Activated CD4-positive, alpha-beta T cell treated with anti-CD3 and anti-CD28 coated beads, Interleukin-2, amount 10 ng/mL, durations not matched to agents 7 days and 5 days (primary cell): ENCODE measurements at places on chromosomes 1 and 21.
A peak's percentile ranks its signal among the peaks of the same experiment; 100 is the strongest.

DNA sequence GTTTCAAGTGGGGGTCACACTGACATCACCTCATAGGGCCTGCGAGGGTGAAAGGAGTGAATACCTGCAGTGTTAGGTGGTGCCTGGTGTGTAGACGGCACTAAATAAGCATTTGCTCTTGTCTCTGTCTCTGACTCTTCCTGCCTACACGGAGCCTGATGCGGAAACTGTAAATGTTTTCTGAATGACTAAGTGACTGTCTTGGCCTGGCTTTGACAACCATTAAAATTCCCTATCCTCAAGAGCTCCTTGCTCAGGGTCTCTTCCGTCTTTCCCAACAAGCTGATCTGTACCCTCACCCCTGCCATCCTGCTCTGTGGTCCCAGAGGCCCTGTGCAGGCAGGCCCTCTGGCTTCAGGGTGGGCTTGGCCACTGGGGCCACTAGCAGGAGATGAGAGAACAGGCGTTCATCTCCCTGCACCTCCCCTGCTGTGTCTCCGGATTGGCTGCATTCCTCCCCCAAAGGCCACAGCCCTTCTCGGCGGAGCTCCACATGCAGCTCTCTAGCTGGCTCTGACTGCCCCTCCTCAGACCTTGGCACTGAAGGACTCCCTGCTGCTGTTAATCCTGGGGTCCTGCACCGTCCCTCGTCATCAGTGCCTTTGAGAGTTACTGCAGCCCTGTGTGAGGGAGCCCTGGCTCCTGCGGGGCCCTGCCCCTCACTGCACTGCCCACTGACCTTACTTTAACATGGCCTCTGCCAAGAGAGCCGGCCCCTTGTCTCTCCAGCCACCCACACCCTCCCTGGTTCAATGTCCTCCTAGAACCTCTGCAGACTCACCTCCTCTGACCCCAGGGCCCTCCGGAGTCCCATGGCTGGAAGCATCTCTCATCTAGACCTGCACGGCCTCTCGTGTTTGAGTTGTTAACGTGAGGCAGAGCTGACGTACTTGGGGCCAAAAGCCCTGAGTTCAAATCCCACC lies 211.1 kb downstream of the MATN1 start:
- DNase-seq, result no peak

GRCh38 chr1:3060601-3061551 lies 8.1 kb upstream of the PRDM16 start:
- no peak for DNase-seq

DNA sequence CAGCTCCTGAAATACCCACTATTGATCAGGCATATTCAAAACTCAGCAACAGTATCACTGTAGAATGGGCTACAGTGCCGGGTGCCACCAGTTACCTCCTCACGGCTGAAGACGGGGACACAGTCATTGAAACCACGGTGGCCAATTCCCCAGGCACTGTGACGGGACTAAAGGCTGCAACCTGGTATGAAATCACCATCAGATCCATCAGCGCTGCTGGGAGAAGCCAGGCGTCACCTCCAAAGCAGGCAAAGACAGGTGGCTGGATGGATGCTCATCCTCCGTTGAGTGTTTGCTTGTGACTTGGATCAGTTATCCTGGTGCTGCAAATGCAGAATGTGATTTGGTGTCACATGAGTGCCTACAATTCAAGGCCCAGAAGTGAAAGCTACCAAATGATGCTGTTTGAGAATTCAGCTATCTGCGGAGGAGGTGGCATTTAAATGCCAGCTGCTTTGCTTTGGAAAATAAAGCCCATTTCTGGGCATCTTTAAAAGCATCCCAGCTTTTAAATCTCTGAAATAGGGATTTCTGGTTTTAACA lies 5.1 kb downstream of the FNDC7 start:
- no peak for DNase-seq

DNA sequence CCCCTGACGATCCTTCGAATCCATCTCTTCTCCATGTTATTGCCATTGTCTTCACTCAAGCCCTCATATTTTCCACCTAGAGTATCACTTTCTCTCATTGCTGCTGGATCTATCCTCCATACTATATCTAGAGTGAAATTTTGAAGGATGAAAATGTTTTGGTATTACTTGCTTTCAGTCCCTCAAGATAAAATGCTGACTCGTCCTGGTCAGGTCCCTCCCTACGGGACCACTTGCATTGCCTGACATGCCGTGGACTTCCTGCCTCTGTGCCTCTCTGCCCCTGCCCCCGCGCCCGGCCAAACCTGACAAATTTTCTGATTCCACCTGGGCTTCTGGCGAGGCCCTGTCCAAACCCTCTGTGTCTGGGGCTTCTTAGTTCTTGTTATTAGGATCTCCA lies 23.6 kb downstream of the SPATA46 start:
- DNase-seq, result no peak

DNA sequence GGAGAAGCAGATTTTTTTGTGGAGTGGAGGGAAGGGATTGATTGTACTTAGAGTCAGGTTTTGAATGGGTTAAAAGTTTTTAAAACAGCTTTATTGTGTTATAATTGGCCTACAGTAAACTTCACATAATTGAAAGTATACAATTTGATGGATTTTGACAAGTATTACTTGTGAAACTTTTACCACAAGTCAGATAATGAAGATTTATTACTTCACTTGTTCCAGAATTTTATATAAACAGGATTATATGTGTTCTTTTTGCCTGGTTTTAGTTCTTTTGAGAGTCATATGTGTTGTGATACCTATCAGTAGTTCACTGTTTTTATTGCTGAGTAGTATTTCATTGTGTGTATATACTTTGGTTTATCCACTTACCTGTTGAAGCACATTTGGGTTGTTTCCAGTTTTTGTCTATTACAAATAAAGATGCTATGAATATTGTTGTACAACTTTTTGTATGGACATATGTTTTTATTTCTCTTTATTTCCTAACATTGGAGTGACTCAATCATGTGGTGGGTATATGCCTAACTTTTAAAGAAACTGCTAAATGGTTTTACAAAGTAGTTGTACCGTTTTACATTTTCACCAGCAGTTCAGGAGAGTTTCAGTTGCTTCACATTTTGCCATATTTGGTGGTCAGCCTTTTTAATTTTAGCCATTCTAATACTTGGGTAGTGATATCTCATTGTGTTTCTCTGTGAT lies 71.0 kb downstream of the DYRK1A start:
- no peak for DNase-seq

DNA sequence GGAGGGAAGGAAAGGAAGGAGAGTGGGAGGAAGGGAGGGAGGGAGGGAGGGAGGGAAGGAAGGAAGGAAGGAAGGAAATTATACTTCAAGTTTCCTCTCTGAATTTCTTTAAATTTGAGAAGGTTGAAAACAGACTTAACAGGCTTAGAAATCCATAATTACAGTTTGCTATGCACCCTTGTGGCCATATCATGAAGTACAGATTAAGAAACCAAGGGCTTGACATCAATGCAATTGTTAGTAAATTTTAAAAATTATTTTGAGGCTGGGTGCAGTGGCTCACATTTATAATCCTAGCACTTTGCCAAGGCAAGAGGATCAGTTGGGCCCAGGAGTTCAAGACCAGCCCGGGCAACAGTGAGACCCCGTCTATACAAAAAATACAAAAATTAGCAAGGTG lies 14.4 kb downstream of the ANP32E start:
- DNase-seq, result peak; percentile 20

GRCh38 chr1:218948446-218948845 lies 225.2 kb upstream of the LYPLAL1 start:
- no peak for DNase-seq

DNA sequence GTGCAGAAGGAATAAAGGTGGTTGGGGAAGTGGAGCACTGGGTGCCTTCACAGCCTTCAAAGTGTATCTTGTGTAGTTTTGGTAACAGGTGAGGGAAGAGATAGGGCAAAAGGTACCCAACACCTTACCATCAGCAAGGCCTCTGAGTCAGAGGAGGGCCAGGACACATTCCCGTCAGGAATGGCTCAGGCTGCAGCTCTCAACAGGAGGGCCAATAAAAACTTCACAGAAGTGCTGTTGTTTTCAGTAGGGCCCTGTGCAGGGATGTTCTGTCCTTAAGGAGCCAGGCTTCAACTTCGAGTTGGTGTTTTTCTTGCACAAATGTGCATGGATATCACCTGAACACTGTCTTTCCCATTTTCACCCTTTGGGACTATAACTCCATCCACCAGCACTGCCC lies 333.4 kb downstream of the ASTN1 start:
- no peak for DNase-seq

DNA sequence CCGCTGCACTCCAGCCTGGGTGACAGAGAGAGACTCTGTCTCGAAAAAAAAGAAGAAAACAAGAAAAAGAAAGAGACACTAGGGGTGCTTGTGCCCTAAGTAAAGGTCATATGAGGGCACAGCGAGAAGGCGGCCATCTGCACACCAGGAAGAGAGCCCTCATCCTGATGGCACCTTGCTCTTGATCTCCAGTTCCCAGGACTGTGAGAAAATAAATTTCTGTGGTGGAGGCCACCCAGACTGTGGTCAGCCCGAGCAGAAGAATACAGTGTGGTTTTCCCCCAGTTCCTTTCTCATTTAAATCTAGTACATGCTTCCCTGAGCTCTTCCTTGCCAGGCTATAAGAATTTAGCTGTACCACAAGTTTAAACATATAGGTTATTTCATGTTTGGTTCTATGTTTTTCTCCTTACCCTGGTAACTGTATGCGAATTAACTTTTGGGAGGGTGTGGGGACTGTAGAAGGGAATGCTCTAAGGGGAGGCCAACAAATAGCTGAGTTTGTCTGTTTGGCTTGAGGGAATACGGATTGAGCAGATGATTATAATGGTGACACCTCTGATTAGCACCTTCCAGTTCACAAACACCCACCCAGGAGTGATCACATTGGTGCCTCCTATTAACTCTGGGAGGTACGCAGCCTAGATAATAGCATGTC lies 119.6 kb upstream of the ERRFI1 start:
- no peak for DNase-seq

DNA sequence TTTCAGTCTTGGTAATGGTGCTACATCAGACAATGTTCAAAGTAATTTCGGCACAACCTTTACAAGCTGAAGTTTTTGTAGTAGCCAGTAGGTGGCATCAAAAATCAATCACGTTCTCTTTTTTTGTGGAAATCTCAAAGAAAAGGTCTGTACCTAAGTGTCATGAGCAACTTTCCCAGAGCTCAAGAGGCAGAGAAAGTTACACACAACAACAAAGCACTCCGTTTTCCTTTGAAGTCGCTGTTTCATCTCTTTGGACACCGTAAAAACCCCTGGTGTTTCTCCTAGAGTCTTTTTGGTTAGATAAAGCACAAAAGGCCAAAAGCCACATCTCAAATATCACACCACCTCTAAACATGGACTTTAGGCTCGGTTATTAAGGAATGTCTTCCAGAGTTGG lies 131.6 kb downstream of the LHX8 start:
- DNase-seq, result no peak

GRCh38 chr1:117793413-117793812 lies 136.0 kb downstream of the GDAP2 start:
- no peak for DNase-seq

- DNase-seq, result no peak
These were observed 4.5 kb downstream of the AJAP1 start for GRCh38 chr1:4658643-4659628.

- no peak for DNase-seq
These were observed 31.7 kb downstream of the GPATCH2 start for GRCh38 chr1:217599154-217599553.

- no peak for DNase-seq
These were observed 37.6 kb downstream of the FCRL2 start for GRCh38 chr1:157739229-157739901.

DNA sequence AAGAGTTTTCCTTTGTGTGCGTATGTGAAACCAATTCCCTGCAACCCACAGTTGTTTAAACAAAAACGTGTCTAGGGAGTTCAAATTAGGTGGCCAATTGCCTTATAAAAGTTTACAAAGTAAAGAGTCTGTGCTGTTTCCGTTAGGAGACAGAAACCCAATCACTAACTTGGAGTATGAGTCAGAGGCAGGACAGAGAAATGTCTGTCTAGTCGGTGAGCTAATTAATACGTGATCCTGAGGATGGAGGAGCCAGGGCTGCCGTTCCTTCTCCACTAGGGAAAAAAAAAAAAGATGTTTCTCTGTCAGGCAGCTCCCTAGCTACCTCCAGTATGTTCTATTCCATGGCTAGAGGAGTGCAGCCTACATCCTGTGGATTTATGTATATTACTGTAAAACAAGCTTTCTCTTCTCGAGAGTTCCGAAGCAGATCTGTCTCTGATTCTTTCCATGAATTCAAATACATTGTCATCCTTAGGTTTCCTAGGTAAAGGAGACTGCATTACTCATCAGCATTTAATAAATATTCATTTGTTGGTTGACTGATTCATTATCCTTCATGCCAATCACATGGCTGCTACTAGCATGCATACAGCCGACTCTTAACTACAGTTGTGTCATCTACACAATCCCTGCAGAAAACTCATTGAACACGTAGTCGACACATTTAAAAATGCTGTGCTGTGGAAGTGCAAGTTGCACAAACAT lies 430.6 kb downstream of the KIF26B start:
- DNase-seq, result no peak

GRCh38 chr1:1191734-1192133 lies 14.7 kb downstream of the TNFRSF18 start:
- DNase-seq, result no peak

- peak; percentile 59 for DNase-seq
These were observed 36.8 kb upstream of the RPF1 start for GRCh38 chr1:84442256-84442655.

DNA sequence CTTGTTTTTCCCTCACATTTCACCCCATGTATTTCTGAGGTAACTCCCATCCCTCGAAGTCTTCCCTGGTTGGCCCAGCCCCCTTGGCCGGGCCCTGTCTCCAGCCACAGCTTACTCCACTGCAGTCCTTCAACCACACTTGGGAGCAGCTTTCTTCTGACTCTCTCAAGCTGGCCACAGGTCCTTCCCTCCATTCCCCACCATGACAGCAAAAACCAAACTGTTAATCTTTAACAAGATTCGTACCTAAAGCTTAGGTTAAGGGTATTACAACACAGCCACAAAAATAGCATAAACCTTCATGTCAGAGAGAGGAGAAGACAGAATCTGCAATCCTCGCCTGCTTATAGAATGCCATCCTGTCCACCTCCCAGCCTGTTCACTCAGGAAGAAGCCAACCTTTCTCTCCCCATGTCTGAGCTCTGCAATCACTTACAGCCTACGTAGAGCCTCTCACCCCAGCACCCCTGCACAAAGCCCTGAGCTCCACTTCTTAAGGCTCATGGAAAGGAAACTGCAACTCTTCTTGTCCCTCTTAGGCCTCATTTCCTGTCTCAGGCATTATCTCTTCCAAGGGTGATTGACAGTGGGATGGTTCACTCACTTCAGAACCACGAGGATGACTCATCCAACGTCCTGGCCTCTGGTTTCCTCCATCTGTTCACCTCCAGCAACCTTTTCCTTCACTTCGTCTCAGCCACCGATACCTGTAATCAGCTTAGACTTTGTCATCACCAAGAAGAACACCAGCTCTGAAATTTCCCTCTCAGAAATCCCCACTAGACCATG lies 72.8 kb downstream of the CD2 start:
- peak; percentile 72 for DNase-seq

GRCh38 chr1:102834688-102835320 lies 273.5 kb downstream of the COL11A1 start:
- DNase-seq, result no peak

- no peak for DNase-seq
These were observed 7.4 kb upstream of the MEX3A start for GRCh38 chr1:156089704-156090103.

- peak; percentile 43 for DNase-seq
These were observed 123.9 kb downstream of the PTBP2 start for GRCh38 chr1:96845464-96845863.

- DNase-seq, result no peak
These were observed 135.1 kb downstream of the TLR5 start for GRCh38 chr1:223007935-223008334.
